Pancreas (tissue), 10 donors: ENCODE measurements at places on chromosomes 12 and 14. TPM values are rescaled to one million over a fixed set of nuclear protein-coding genes. Genes with fewer than 3 reads are reported as not detected.
A peak's percentile ranks its signal among the peaks of the same experiment; 100 is the strongest.

DNA sequence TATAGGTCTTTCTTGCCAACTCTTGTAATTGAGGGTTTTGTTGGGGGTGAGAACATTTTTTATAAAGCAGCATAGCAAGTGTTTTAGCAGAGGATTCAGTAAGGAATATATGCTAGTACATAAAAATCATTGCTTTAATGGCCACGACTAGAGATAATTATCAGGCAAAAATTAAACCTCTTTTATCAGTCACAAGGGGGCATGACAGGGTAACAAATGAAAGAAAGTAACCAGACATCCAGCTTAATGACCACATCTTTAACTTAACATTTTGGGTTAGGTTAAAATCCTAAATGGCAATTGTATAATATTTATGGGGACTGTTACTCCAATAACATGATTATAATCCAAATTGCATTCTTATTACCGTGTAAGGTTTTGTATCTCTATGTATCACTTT, 119.6 kb downstream of the LRRIQ1 start:
- no peaks in the 10 kb centered on the region for H3K27me3 ChIP-seq
- H3K4me3 ChIP-seq: no peak overlapping the region
- no peaks in the 10 kb centered on the region for H3K4me1 ChIP-seq
- DNase-seq: no peak
- no peak overlapping the region for H3K27ac ChIP-seq

- no peaks in the 10 kb centered on the region for H3K27me3 ChIP-seq
- no peak overlapping the region for H3K27ac ChIP-seq
- DNase-seq: no peak
- no peaks in the 10 kb centered on the region for H3K36me3 ChIP-seq
- peaks cover 15% of the 10 kb centered on the region for H3K4me1 ChIP-seq
- H3K4me3 ChIP-seq: no peak overlapping the region
Observed at GRCh38 chr14:37974421-37974820, 233.3 kb upstream of the SSTR1 start.

GRCh38 chr12:123078120-123078465, 72.8 kb downstream of the PITPNM2 start:
- no peak overlapping the region for H3K27ac ChIP-seq
- no peak overlapping the region for H3K4me3 ChIP-seq
- no peaks in the 10 kb centered on the region for H3K4me1 ChIP-seq
- H3K36me3 ChIP-seq: no peaks in the 10 kb centered on the region
- no peaks in the 10 kb centered on the region for H3K27me3 ChIP-seq

DNA sequence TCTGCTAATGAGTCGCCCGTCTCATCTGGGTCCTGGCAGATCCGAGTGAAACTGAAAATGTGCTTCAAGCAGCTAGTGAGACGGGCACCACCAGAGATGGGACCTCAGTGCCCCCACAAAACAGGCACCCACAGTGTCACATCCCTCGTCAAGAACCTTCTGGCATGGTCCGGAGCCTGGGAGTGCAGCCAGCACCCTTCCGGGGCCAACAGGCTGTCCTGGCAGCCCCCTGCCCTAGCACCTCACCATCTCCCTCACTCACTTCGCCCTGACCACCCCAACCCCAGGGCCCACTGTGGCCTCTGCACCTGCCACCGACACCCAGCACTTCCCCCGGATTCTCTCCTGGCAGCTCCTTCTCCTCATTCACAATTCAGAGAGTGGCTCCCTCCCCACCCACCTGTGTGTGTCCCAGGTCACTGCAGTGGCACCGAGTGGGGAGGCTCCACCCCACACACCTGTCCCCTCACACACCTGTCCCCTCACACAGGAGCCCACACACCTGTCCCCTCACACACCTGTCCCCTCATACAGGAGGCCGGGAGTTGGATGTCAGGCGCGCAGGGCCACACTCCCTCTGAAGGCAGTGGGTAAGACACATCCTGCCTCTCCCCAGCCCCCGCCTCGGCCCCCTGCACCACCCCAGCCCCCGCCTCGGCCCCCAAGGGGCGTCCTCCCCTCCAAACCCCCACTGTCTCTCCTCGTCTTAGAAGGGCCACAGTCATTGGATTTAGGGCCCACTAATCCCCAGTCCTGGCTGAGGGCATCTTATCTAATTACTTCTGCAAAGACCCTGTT, 7.9 kb downstream of the GALNT9 start:
- no peak overlapping the region for H3K27ac ChIP-seq
- H3K36me3 ChIP-seq: no peaks in the 10 kb centered on the region
- DNase-seq: no peak
- H3K4me1 ChIP-seq: no peaks in the 10 kb centered on the region
- no peak overlapping the region for H3K4me3 ChIP-seq
- no peaks in the 10 kb centered on the region for H3K27me3 ChIP-seq

DNA sequence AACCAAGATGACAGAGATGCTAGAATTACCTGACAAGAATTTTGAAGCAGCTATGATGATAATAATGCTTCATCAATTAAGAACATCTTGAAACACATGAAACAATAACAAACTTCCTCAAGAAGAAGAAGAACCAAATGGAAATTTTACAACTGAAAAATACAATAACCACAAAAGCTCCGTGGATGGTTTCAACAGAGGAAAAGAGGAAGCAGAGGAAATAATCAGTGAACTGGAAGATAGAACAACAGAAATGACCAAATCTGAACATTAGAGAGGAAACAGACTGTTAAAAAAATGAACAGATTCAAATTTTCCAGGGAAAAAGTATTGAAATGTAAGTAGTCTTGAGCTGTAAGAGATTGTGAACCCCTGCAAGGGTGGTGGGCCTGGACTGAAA, 62.8 kb upstream of the SLC35F4 start:
- H3K4me3 ChIP-seq: no peak overlapping the region
- no peak for DNase-seq
- H3K27me3 ChIP-seq: no peaks in the 10 kb centered on the region
- no peaks in the 10 kb centered on the region for H3K4me1 ChIP-seq
- H3K27ac ChIP-seq: no peak overlapping the region
- no peaks in the 10 kb centered on the region for H3K36me3 ChIP-seq

GRCh38 chr12:91870872-91871707, 274.6 kb downstream of the BTG1 start:
- H3K27me3 ChIP-seq: no peaks in the 10 kb centered on the region
- no peak for DNase-seq
- H3K27ac ChIP-seq: no peak overlapping the region
- no peaks in the 10 kb centered on the region for H3K4me1 ChIP-seq

DNA sequence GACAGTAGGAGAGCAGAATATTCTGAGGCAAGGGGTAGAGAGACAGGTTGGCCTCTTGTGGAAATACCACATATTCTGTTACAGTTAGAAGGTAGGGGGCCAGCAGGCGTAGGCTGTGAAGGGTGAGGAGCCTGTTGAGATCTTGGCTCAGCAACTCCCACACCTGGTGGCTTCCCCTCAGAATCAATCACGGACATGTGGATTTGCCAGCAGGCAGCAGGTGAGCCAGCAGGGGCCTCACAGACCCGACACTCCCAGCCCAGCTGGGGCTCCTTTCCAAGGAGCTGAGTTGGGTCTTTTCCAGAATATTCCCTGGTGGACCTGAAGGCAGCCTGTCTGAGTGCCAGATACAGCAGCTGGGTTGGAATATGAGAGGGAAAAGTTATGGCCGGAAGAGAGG, 150.0 kb upstream of the CRY1 start:
- peak; percentile 87 for DNase-seq
- H3K4me1 ChIP-seq: no peaks in the 10 kb centered on the region

- H3K4me3 ChIP-seq: no peak overlapping the region
- no peaks in the 10 kb centered on the region for H3K27me3 ChIP-seq
- DNase-seq: no peak
- H3K36me3 ChIP-seq: no peaks in the 10 kb centered on the region
- H3K4me1 ChIP-seq: no peaks in the 10 kb centered on the region
- no peak overlapping the region for H3K27ac ChIP-seq
Observed at GRCh38 chr14:104523546-104523935, 56.0 kb upstream of the C14orf180 start.

GRCh38 chr14:20597108-20597507, 5.9 kb upstream of the RNASE12 start:
- no peak overlapping the region for H3K27ac ChIP-seq
- no peaks in the 10 kb centered on the region for H3K4me1 ChIP-seq
- no peaks in the 10 kb centered on the region for H3K27me3 ChIP-seq
- DNase-seq: no peak
- H3K4me3 ChIP-seq: no peak overlapping the region
- no peaks in the 10 kb centered on the region for H3K36me3 ChIP-seq

DNA sequence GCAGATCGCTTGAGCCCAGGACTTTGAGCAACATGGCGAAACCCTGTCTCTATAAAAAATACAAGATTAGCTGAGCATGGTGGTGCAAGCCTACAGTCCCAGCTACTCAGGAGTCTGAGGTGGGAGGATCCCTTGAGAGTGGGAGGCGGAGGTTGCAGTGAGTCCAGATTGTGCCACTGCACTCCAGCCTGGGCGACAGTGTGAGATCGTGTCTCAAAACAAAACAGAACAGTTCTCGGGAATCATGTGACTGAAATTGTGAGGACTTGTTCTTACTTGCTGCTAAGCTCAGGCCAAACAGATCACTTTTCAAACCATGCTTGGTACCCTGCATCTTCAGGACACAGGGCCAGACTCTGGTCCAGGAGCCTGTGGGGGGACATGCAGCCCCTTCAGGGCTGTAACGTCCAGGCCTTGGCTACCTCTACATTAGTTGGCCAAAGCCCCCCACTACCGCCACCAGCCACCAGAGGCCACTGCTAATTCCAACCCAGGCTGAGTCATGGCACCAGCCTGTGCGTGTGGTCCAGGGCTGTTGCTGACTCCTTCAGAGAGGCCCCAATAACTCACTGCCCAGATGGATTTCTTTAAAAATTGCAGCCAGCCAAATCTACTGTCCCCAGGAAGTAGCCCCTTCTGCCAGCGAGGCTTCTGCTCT, 33.4 kb upstream of the SYNDIG1L start:
- no peaks in the 10 kb centered on the region for H3K36me3 ChIP-seq
- no peak for DNase-seq
- H3K4me1 ChIP-seq: no peaks in the 10 kb centered on the region

- no peak overlapping the region for H3K4me3 ChIP-seq
- peaks cover 14% of the 10 kb centered on the region for H3K36me3 ChIP-seq
- H3K27me3 ChIP-seq: no peaks in the 10 kb centered on the region
- no peaks in the 10 kb centered on the region for H3K4me1 ChIP-seq
- H3K27ac ChIP-seq: no peak overlapping the region
Observed at GRCh38 chr12:67315661-67316060, 46.5 kb downstream of the CAND1 start.

- no peak overlapping the region for H3K4me3 ChIP-seq
- no peaks in the 10 kb centered on the region for H3K36me3 ChIP-seq
- DNase-seq: no peak
Observed at GRCh38 chr12:118356809-118357256, 15.9 kb downstream of the TAOK3 start.

GRCh38 chr12:127245009-127245408, 1022.0 kb upstream of the TMEM132C start:
- no peak overlapping the region for H3K27ac ChIP-seq
- no peaks in the 10 kb centered on the region for H3K36me3 ChIP-seq
- no peaks in the 10 kb centered on the region for H3K27me3 ChIP-seq

GRCh38 chr14:81164167-81164774, 56.5 kb downstream of the GTF2A1 start:
- no peaks in the 10 kb centered on the region for H3K36me3 ChIP-seq
- peak; percentile 37 for DNase-seq
- no peaks in the 10 kb centered on the region for H3K27me3 ChIP-seq
- H3K4me1 ChIP-seq: no peaks in the 10 kb centered on the region
- H3K4me3 ChIP-seq: no peak overlapping the region

- H3K36me3 ChIP-seq: no peaks in the 10 kb centered on the region
- H3K4me3 ChIP-seq: peak within 1 kb of the TSS; percentile 26
- DNase-seq: peak; percentile 11
- no peaks in the 10 kb centered on the region for H3K27me3 ChIP-seq
- no peak within 1 kb of the TSS for H3K27ac ChIP-seq
Observed at GRCh38 chr12:123761841-123762714, at the start of gene DNAH10. DNAH10 (plus strand) TSS chr12:123762301; CDS start chr12:123762337, 36 bp downstream.

- no peak overlapping the region for H3K27ac ChIP-seq
- no peaks in the 10 kb centered on the region for H3K36me3 ChIP-seq
- no peak for DNase-seq
Observed at GRCh38 chr12:54879579-54879978, 25.3 kb downstream of the MUCL1 start.

DNA sequence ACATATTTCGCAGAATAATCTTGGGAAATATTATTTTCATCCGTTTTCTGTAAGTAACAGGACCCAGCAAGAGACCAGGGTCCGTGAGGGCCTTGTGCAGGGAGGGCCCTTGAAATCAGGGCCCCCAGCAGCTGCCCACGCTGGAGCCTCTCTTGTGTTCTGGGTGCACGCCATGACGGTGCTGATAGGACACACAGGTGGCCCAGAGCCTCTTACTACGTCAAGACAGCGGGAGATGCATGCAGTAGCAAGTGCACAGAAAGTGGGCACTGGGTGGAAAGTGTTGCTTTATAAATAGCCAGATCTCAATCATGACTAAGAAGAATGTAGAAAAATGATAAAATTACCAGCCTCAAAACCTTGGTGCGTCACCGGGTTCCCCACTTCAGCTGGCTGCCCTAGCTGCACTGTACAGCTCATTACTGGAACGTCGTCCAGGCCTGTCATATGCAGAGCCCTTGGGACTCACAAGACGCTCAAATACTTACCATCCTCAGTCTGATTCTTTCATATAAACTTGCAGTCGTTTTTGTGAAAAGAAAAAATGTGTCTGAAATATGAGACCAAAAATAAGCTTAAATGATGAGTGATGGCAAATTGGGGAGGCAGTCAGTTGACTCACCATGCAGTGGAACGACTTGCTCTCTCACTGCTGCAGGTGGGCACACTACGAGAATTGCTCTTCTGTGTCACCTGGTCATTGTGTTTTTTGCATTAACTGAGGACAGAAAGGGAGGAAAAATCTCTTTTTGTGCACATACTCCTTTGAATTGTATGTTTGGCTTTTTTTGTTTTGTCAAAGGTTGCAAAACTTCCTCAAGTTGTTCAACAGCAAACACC, 68.2 kb downstream of the DDX51 start:
- no peak overlapping the region for H3K4me3 ChIP-seq
- no peaks in the 10 kb centered on the region for H3K27me3 ChIP-seq
- H3K27ac ChIP-seq: no peak overlapping the region
- H3K4me1 ChIP-seq: no peaks in the 10 kb centered on the region
- no peak for DNase-seq

GRCh38 chr14:64614166-64614565, 64.4 kb downstream of the PPP1R36 start:
- DNase-seq: no peak
- H3K4me1 ChIP-seq: peaks cover 6% of the 10 kb centered on the region
- no peak overlapping the region for H3K4me3 ChIP-seq
- no peak overlapping the region for H3K27ac ChIP-seq

GRCh38 chr12:80293347-80293746, 150.7 kb upstream of the PTPRQ start:
- H3K4me1 ChIP-seq: no peaks in the 10 kb centered on the region
- no peaks in the 10 kb centered on the region for H3K36me3 ChIP-seq
- DNase-seq: no peak
- H3K27me3 ChIP-seq: no peaks in the 10 kb centered on the region
- H3K27ac ChIP-seq: no peak overlapping the region

The TSPAN19 gene
- total RNA-seq: not detected

The TRHDE gene
- total RNA-seq: 8.1 TPM

The LRRC10 gene
- not detected for total RNA-seq

The PTPRR gene
- total RNA-seq: 0.20 TPM

The KRT1 gene
- 0.41 TPM for total RNA-seq

The AKAP3 gene
- total RNA-seq: 2.2 TPM

The DBX2 gene
- not detected for total RNA-seq

The WNT1 gene
- not detected for total RNA-seq
